Astrocyte of the hippocampus (primary cell): ENCODE measurements at places on chromosomes 3 and 15.

DNA sequence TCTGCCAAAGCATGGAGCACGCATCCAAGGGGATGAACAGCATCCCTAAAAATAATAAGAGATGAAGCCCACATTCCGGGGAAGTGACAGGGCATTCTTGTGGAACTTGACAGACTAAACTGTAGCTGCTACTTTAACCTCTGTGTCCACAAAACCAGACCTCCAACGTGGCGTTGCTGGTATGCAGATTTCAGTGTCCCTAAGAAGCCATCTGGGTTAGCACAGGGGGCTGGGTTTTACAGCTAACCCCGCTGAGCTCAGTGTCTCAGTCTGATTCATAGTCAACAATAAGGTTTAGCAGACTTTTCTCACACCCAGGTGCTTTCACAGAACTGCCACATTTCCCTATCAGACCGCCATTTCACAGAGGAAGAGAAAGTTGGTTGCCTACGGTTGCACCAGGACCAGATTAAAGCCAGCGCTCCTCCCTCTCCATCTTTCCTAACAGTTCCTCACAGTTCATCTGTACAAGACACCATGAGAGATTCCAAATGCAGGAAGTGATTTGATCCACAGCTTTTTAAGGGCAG is 61.6 kb upstream of the CTDSPL start:
- no peak for DNase-seq

DNA sequence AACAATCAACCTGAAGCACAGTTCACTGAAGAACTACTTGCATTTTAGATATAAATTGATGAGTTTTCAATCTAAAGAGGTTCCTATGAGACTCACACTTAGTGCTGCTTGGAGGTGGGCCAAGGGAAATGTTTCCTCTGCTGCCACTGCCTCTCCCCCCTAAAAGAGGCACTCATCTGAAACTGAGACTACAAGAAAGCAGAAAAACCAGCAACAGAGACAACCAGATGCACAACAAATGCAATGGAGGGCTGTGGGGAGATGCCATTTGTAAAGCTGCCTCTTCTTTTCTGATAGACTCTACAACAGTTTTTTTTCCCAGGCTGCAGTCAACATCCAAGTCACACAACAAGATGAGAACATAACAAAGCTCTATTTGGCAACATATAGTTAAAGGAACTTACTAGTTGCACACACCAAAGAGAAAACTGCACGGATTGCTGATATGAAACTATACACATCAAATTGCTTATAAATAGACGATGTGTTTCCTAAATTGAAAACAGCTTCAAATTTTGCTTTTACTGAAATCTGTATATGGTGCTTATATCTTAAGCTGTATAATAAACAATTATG is 11.0 kb downstream of the TSPAN3 start:
- peak; percentile 33 for DNase-seq

DNA sequence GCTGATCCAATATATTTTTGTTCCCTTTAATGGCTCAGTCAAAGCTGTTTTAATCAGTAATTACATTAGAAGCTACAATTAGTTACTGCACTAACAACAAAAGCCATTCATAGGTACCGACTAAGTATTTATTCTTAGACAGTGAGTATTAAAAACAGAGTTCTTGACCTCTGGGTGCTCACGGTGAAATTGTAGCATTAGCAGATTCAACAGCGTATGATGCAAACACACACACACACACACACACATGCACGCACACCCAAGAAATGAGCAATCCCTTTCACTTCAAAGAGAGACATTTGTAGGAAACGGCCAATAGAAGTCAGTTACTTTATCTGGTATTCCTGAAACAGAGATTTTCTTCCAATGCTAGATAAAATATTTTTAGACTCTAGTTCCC is 27.0 kb upstream of the MITF start:
- no peak for DNase-seq

- no peak for DNase-seq
Observed at GRCh38 chr3:124592658-124593441, 137.4 kb upstream of the UMPS start.

- peak; percentile 48 for DNase-seq
Observed at GRCh38 chr3:30680789-30681648, 74.6 kb downstream of the TGFBR2 start.

DNA sequence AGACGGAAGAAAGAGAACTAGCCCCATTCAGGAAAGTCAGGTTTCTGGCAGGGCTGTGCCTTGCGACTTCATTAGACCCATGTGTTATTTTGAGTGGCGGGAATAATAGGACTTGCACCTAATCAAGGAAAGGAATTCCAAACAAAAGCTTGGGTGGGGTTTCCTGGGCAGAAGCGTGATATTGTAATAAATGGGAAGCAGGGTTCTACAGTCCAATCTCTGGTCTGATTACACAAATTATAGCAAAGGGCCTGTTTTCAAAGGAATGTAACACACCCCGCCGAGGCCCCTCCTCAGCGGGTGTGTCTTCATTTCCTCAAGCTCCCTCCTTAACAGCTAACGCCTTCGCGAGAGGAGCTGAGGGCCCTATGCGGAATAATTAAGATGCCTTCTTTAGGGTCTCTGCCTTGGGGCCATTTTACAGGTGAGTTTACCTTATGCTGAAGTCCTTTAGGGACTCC is 396.0 kb upstream of the C2CD4B start:
- DNase-seq = no peak

- no peak for DNase-seq
Observed at GRCh38 chr3:126107957-126108675, 24.2 kb upstream of the SLC41A3 start.

- peak; percentile 41 for DNase-seq
Observed at GRCh38 chr3:52310861-52311575, 5.1 kb upstream of the DNAH1 start.

GRCh38 chr3:179731544-179731943 is 78.7 kb downstream of the USP13 start:
- DNase-seq = no peak

DNA sequence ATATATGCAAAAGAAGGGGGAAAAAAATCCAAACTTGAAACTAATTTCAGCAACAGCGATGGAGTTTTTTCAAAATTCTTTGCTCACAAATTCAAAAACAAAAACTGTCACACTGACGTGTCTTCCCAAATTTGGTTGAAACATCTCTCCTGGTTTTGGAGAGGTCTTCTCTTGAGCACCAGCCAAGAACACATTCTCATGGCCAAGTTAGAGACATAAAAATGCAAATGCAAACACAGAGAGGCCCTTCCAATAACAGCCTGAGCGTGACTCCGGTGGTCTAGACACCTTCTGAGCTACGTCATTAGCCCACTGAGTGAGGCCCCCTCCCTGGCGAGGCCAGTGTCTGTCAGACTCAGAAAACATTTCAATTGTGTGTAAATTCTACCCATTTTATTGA is 436.0 kb upstream of the PROK2 start:
- no peak for DNase-seq

DNA sequence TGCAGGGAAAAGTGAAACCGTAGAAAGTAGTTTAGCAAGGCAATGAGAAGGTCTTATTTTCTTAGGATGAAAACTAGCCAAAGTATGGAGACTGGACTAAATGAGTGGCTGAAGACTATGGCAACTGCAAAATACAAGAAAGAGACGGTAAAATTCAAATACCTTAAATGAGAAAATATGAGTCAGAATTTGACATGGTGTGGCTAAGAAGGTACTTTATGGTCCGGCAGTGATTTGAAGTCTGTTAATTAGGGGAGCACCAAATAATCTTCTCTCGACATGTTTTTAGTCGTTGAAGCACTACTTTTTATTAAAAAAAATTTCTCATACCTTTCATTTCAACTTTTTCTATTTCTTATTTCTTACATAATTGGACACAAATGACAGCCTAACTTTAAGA is 12.8 kb upstream of the CMC1 start:
- DNase-seq = no peak

DNA sequence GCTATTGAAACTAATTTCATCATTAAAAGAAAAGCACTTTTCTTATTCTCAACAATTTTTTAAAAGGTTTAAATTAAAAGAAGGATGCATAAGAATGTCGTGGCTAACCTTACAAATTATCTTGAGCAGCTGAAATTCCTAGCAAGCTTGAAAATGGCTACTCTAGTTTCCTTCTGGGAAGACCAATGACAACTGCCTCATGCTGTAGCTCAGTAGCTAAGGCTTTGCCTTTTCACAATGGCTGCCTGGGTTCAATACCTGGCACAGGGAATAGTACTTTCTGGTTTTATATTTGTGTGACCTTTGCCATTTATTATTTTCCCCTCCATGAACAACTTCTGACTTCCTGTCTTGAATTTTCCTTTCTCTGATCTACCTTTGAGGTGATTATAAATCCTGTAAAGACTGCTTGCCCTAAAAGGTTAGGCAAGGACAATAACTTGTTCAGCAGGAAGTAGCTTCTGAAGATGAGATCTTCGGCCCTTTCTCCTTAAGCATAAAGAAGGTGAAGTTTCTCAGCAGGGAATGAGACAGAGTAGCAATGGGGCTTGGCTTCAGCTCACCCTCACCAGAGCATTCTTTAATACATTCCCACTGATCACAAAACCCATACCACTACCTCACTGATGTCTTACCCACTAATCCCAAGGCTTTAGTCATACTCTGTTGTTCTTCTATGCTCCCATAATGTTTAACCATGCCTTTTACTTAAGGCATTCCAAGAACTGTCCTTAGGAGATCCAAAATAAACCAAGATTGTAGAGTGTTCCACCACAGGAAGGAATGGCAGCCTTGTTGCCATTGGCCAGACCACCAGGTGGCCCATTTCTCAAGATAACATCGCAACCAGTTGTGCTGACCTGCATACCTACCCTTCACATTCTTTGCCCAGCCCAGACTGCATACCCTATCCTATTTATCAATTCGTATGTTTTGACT is 276.8 kb downstream of the ULK4 start:
- peak; percentile 85 for DNase-seq

DNA sequence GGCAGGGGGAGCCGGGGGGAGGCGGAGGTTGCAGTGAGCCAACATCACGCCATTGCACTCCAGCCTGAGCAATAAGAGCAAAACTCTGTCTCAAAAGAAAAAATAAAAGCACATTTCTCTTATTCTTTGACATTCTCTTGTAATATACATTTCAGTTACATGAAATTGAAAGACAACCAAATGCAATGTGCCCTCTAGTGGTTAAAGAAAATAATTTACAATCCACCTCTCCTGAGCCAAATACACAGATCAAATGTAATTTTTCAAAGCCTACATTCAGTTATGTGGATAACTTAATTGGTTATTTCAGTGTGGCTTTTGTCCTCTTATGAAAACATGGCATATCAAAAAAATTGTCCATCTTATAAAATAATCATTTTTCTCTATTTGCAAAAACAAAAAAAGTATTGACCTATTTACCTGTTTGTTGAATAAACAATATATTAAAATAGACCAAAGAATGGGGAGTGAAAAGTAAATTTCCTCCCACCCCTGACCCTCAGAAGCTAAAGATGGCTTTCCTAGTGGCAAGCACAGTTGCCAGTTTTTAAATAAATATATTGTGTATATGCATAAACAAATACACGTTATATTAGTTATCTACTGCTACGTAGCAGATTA is 14.2 kb upstream of the U2SURP start:
- peak; percentile 56 for DNase-seq

GRCh38 chr3:103459815-103460214 is 1025.0 kb downstream of the ZPLD1 start:
- no peak for DNase-seq

- DNase-seq = peak; percentile 78
Observed at GRCh38 chr3:181694805-181695660, 16.7 kb upstream of the SOX2 start.

GRCh38 chr3:107208796-107209195 is 168.4 kb upstream of the CCDC54 start:
- DNase-seq = no peak

DNA sequence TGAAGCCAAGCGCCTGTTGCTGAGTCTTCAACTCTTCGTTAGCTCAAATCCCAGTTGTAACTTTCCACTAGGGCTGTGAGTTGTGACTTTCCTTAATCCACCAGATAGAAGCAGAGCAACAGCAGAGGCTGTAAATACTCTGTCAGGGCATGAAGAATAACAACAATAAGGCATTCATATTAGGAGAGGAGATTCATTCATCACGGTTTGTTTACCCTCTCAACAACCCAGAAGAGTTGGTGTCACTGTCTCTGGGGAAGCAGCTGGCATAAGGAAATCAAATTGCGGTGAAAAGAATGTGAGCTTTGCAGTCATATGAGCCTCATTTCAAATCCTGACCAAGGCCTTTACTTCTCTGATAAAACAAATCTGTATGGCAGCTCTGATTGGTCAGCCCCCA is 184.8 kb downstream of the SHQ1 start:
- DNase-seq = no peak

DNA sequence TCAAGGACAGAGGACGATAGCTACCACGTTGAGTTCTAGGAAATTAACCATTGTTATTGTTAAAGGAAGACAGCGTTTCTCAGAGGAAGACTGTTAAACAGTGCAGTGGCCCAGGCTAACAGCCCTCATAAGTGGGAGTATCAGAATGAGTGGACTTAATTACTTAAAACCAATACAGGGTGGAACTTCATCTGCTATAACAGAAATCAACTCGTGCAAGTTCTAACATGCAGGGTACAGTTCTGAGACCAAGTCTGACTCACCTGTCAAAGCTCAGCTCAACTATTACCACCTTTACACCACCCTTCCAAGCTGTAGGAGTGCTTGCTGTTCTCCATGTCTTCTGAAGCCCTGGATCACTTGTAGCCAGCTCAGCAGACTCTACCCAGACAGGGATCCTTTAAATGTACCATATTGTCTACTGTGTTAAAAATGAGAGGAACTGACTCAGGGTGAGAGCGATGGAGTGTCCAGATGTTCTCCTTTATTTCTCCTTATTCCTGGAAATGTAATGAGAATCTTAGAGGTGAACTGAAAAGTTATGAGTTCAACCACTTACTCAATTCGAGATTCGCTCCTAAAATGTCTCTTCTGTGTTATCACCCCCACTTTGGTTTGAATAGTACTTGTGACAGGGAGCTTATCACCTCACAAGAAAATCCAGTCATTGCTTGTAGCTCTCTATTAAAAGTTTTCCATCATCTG is 26.5 kb downstream of the CD86 start:
- no peak for DNase-seq

GRCh38 chr15:55586808-55587207 is 1.3 kb downstream of the PYGO1 start:
- DNase-seq = peak; percentile 12

DNA sequence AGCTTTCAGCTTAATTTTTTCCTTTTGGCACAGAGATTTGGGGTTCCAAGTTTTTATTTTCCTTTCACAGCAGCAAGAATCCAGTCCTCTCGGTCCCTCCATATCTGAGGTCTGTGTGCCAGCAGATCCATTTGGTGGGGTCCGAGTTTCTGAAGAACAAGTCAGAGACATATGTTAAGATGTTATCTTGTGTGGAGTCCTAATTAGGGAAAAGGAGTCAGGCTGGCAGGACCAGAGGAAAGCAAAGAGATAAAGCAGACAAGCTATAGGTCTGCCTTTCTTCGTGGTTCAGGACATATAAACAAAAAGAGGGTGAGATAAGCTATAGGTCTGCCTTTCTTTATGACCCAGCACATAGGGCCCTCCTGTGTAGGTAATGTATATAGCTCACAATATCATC is 54.9 kb downstream of the TMED3 start:
- no peak for DNase-seq

DNA sequence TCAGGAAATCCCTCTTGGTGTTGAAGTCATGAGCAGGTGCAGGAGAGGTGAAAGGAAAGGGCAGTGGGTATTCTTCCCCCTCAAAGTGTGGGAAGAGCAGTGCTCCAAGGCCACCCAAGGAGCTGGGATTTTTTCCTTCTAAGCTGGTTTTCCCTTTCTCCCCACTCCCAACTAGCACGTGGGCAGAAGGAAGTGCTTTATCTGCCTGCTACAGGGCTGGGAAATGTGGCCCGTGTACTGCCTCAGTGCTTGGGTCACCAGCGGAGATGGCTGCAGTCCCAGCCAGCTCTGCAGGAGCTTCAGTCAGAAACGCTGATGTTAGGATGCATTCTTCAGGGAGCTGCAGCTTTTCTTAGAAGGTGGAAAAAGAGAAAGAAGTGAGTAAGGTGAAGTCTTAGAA is 99.2 kb downstream of the CACNA1D start:
- DNase-seq = no peak
